AG04450 (cell line): ENCODE measurements at places on chromosomes 16 and 17.

GRCh38 chr16:75209944-75210343 is 3.0 kb upstream of the CTRB2 start:
- no peak for DNase-seq

GRCh38 chr17:73757420-73757819 is 113.2 kb upstream of the SDK2 start:
- no peak for DNase-seq

DNA sequence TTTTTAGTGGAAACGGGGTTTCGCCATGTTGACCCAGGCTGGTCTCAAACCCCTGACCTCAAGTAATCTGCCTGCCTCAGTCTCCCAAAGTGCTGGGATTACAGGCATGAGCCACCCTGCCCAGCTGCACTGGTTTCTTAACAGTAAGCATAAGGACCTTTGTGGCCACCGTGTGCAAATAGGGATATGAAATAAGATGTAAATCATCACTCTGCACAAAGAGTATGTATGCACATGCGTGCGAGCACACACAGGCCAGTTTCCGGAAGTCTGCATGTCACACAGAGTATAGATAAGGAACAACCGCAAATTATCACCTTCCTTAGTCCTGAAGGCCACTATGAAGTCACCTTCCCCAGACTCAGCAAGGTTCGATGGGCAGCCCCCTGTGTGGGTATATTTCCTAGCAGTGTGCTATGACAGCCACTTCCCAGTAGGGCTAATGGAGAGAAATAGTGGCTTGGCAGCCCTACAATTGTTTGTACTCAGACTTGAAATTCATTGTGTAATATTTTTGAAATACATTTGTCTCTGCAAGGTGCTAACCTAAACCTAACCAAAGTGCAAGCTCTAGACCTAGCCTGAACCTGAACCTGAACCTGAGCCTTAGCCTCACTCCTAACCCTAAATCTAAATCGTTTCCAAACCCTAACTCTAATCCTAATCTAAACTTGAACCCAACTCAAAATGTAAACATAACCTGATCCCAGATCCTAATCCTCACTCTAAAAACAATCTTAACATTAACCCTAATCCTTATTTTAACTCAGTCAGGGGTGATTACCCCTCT is 48.4 kb upstream of the SKAP1 start:
- DNase-seq, result no peak

DNA sequence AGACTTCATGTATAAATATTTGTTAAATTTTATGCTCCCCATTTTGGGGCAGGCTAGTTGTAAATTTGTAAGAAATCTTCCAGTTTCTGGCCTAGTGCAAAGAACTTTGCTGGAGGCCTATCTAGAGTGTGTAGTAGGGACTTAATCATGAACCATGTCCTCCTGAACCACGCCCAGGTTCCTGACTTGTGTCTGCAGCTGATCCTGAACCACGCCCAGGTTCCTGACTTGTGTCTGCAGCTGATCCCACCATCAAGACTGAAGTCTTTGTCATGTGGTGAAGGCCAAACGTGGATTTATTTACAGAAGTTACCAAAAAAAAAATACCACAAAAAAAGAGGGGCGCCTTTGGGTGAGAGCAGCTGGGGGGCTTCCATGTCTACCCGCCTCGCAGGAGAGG is 33.1 kb downstream of the LMF1 start:
- DNase-seq, result no peak
